ENCODE measurements at places on chromosomes 5 and 9.
A peak's percentile ranks its signal among the peaks of the same experiment; 100 is the strongest.

DNA sequence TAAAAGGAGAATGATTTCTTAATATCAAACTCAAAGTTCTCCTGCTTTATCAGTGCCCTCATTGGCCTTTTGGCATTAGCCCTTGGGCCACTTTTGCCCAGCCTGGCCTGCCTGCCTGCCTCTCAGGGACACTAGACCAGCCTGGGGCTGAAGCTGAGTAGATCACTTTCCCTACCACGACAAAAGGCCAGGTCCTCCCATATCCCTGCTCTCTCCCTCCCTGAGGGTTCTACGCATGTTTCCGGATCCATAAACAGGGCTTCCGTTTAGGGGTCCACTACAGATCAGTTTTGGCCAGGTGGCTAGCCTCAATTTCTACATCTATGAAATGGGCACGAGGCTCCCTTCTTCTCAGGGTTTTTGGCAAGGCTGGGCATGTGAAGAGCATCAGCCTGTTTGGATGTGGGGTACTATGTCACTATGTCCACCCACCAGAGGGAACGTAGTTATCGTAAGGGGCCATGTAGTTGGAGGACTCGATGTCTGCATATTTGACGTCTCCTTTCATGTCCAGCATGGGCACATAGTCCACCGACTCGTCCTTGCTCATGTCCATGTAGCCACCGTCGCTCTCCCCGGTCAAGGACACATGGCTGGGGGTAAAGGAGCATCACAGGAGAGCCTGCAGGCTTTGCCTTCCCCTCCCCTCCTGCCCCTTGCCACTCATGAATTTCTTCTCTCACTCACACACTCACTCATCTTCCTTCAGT, 34.0 kb downstream of the PDGFRB start:
- DNase-seq = no peak

GRCh38 chr5:135208555-135208902, 174.5 kb upstream of the PITX1 start:
- no peak for DNase-seq

DNA sequence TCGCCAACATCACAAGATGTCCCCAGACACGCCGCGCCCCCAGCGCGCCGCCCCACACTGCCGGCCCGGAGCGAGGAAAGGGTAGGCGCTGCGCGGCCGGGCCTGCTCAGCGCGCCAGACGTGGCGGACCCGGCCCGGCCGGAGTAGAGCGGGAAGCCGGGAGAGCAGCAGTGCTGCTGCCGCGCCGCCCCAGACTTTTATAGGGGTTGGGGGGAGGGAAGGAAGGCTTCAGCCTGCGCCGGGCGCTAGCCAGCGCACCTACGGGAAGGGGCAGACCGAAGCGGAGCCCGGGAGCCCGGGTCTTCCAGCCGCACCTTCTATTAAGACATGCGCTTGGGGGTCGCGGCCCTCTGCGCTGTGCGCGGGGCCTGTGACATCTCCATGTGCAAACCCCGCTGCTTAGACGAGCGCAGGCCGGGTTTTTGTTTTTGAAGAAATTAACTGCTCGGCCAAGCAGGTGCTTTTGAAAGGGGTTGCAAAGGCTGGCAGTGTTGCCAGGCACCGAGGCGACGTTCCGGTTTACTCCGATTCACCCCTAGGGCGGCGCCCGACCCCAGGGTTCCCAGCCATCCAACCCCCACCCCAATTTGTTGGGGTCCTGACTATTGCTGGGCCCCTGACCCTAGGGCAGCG, 353 bp upstream of the PAX5 start:
- no peak for DNase-seq

GRCh38 chr5:143374496-143375217, 28.8 kb downstream of the NR3C1 start:
- DNase-seq = no peak

DNA sequence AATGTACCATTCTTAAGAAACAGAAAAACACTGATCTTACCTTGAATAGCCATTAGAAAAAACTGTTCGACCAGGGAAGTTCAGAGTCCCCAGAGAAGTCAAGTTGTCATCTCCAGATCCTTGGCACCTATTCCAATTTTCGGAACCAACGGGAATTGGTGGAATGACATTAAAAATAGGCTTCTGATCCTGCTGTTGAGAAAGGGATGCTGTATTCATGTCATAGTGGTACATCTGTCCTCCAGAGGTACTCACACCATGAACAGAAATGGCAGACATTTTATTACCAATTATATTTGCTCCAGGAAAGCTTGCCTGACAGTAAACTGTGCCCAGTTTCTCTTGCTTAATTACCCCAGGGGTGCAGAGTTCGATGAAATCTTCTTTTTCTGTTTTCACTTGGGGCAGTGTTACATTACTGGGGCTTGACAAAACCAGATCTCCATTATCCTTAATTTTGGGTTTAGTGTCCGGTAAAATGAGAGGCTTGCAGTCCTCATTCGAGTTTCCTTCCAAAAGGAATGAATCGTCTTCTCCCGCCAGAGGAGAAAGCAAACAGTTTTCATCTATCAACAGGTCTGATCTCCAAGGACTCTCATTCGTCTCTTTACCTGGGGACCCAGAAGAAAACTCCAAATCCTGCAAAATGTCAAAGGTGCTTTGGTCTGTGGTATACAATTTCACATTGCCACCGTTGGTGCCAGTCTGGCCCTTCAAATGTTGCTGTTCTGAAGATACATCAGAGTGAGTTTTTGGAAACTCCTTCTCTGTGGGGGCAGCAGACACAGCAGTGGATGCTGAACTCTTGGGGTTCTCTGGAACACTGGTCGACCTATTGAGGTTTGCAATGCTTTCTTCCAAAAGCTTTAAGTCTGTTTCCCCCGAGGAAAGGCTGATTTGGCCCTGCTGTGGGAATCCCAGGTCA, 3.6 kb downstream of the NR3C1 start:
- no peak for DNase-seq

DNA sequence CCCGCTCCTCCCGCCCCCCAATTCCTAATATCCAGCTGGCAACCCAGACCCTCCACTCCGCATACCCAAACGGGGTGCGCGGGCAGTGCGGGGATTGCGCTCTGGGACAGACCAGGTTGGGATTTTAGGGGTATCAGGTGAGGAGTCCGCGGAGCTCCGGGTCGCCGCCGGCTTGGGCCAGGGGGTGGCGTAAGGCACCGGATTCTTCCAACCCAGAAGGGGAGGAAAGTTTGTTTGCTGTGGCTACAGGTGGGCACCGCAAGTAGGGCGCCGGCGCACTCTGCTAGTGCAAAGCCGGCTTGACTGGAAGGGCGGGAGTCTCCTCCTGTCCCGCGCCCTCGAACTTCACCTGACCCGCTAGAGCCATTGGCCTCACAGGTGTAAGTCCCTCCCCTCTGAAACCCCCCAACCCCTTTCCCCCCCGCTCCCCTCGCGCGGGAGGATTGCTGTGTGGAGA, 709 bp downstream of the IQGAP2 start:
- DNase-seq = peak; percentile 58

DNA sequence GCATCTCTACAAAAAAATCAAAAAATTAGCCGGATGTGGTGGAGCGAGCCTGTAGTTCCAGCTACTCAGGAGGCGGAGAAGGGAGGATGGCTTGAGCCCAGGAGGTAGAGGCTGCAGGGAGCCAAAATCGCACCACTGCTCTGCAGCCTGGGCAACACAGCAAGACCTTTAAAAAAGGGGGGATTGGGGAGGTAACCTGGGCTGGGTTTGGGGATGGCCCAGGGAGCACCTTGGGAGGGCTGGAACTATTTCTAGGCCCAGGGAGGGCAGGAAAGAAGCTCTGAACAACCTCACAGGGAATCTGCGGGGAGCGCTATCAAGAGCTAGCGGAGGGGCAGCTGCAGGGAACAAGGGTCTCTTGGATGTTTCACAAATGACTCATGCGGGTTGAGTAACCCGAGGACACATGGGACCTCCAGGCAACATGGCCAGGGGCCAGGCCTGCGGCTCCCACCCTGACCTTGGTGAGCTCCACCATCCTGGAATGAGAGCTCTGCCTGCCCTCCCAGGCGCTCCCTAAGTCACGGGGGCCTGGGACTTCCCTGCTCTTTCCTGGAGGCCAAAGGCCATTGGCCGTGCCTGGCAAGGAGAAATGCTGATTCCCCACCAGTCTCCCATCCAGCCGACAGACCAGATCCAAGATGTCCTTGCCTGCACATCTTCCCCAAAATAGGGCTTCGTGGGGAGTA, 23.4 kb downstream of the SARDH start:
- no peak for DNase-seq

GRCh38 chr9:96450613-96451528, 902 bp downstream of the HABP4 start:
- peak; percentile 39 for DNase-seq

DNA sequence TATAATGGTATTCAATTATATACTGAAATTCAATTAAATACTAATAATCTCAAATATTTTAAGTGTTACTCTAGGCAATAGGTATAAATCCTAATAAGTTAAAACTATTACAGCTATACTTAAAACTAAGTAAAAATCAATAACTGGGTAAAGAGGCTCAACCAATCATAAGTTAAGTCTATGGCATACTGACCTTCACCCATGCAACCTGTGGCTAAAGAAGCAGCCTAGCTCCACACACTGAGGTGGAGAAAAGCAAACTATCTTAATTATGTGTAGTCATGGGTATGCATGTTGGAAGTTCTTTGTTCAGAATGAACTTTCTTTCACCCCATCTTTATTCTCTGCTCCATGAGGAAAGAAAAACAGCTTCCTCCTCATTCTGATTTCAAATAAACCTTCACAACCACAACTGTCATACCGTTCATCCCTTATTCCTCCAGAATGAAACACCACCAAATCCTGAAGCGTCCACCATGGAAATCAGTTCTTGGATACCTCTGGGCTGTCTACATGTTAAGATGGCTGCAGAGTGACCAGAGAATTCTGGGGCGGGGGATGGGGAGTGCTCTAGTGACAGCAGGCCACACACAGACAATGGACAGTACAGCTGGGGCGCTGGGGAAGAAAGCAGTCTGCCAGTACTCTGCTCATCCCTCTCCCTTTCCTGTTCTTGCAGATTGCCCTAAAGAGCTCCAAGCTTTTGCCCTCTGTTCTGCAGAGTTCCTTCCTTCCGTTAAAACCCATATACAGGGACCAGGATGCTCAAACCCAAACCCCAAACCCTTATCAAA, 62.3 kb downstream of the RIGI start:
- DNase-seq = no peak

DNA sequence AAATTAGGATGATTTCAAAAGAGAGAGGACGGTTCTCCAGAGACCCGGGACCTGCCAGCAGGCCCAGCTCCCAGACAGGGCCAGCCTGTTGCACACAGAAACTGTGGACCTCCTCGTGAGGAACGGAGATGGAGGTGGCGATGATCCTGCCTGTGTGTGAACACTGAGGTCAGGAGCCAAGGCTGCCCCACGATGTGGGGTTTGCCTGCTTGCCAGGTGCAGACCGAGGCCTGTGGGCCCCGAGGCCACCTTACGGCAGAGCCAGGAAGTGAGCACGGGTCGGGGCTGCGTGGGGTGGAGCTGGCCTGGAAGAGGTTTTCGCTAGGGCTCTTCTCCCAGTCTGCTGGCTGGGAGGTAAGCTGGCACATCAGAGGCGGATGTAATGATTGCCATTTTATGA, 4.3 kb downstream of the FAM163B start:
- no peak for DNase-seq

DNA sequence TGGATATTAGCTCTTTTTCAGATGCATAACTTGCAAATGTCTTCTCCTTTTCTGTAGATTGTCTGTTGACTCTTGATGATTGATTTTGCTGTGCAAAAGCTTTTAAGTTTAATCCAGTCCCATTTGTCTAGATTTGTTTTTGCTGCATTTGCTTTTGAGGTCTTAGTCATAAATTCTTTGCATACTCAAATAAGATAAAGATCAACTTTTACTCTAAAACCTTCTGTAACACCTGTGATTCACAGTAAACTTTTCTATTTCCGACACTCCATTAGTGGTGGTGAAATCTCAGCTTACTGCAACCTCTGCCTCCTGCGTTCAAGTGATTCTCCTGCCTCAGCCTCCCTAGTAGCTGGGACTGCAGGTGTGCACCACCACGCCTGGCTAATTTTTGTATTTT, 239.0 kb upstream of the ST8SIA4 start:
- DNase-seq = no peak

- no peak for DNase-seq
These were observed 231.3 kb downstream of the RFK start for GRCh38 chr9:76162751-76163500.

- DNase-seq = no peak
These were observed 76.6 kb upstream of the ITGA1 start for GRCh38 chr5:52710972-52711596.

DNA sequence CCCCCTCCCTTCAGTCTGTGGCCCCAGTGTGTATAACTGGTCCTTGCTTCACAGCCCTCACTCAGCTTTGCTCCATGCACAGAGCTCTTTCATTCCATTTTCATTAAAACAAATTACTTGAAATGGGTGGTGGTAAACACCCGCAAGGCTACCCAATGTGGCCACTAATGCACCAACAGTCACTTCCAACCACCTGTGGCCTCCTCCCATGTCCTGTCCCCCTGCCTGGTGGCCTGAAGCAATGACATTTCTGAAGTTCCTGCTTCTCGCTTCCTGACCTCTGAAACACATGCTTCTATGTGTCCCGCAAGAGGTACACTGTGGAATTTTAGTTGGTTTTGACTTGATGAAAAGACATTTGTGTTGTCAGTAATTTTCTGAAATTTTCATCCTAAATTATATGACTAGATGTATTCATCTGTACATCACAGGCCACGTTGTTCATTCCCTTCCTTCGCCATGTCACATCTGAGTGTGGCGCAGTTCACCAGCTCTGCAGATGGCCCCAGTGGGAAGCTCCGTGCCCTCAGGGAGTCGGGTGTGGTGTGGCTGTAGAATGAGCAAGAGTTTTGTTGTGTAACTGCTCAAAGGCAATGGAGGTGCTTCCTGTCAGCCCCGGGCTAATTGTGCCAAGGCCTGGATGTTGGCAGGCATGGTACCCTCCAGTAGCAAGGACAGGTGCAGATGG, 9.6 kb downstream of the ROPN1L start:
- DNase-seq = no peak

GRCh38 chr5:148033134-148033533, 30.6 kb upstream of the SPINK5 start:
- DNase-seq = no peak

- DNase-seq = peak; percentile 20
These were observed 904 bp downstream of the RPL12 start for GRCh38 chr9:127450243-127450760.

DNA sequence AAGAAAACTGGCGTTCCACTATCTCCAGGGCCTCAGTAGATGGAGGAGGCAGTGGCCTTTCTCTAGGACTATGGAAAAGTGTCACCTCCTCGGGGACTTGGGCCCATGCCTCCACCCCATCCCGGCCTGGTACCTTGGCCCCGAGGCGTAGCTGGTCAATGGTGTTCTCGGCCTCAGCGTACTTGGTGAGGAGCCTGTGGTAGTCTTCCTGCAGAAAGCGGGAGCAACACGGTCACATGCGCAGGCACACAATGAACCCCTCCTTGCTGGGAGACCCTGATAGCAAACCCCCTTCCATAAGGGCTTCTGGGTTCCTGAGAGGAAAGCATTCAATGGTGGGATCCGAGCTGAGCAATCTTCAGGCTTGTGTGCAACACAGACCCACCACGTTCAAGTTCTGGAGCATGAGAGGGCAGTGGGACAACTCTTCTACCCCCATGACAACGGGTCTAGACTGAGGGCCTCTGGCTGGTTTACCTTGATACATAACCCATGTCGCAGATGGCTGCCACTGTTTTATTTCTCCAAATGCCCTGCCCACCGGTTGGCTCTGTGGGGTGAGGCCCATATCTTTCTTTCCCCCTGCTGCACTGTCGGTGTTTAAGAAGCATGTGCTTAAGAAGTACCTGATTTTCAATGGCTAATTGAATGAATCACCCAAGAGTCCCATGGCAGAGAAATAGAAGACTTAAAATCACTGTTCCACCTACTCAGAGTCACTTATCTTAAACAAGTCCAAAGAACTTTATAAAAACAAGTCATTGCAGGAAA, 13.6 kb downstream of the AKNA start:
- DNase-seq = no peak

All from activated CD4-positive, alpha-beta T cell treated with anti-CD3 and anti-CD28 coated beads for 4 hours (primary cell).